ENCODE measurements at places on chromosomes 13 and 19.

DNA sequence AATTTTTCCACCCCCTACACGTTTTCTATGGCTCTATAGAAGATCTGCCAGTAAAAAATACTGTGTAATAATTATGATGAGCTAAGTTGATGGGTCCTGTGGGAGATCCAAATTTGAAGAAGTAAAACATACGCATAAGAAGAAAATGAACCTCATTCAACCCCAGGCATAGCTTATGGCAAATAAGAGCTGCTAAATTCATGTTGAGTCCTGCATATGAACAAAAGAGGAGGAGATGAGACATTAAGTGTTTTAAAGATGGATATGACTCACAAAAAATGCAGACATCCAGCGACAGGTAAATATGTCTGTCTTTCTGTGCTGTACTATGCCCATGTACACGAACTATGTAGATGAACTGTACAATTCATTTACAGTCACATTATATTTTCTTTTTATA lies 101.9 kb downstream of the LIG4 start:
- DNase-seq: no peak

DNA sequence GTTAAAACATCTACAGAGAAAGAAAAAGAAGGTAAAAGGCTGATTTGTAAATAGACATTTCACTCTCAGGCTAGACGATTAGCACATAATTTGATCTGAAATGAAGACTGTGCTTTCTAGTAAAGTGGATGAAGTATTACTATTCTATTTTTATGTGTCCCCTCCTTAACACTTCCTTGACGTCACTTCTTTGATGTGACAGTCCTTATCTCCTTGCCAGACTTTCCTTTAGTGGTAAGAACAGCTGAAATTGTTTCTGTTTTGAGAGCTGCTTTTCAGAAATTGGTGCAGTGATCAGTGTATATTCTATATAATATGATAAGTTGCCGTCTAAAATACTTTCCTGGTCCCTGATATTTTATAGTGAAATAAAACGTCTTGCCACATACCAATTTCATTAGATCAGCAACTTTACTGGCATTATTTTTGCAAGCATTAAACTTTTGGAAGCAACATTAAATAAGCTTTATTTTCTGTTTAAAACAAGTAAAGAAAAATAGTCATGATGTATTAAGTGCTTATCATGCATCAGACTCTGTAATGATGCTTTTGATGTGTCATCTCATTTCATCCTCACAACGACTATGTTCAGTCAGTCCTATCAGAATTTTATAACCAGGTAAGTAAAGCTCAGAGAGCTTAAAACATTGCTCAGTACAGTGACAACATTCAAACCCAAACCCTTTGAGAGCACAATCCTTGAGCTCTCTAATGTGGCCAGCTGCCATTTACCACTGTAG lies 210.3 kb upstream of the PCDH9 start:
- DNase-seq: no peak

- no peak for DNase-seq
These were observed 17.4 kb downstream of the PPFIA3 start for GRCh38 chr19:49136771-49137171.

DNA sequence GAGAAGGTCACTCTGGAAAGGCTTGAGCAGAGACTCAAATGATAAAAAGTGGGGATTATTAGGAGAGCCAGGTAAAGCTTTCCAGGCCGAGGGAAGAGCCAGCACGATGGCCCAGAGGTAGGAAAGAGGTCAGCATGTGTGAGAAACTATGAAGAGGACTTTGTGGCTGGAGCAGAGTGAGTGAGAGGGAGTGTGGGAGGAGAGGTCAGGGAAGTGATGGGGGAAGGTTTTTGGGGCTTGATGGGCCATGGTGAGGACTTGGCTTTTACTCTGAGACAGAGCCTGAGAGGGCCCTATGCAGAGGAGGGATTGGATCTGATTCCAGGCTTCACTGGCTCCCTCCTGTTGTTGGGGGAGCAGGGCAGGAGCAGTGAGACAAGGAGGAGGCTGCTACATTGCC lies 5.3 kb downstream of the CATSPERG start:
- no peak for DNase-seq

DNA sequence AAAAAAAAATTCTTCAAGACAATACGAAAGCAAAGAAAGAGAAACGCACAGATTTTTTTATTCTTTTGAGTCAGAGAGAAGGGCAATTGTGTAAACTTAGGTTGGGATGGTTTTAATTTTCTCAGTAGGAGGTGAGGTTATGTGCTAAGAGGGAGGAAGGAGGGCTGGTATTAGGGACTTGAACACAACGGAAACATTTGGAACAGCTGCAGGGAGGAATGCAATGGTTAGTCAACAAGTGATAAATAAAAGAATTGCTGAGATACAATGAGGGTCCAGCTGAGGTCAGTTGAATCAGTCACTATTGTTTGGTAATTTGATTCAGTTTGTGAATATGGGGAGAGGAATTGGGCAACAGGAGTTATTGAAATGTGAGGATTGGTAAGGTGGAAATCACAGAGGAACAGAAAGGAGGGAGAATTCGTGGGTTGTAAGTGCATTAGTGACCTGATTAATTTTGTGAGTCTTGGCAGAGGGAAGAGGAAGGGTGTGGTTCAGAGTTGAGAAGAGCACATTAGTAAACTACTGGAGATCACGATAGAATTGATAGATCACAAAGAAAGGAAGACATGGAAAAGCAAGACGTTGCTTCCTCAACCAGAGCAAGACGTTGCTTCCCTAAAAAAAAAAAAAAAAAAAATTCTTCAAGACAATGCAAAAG lies 499.5 kb upstream of the SPRY2 start:
- no peak for DNase-seq

Data from stimulated activated CD4-positive, alpha-beta T cell treated with anti-CD3 and anti-CD28 coated beads, Interleukin-1b, Interleukin-23, amount 100 ng/mL, for 1 hour (primary cell).